ENCODE measurements at places on chromosomes 3 and 15. TPM values are rescaled to one million over a fixed set of nuclear protein-coding genes. Genes with fewer than 3 reads are reported as not detected.

Gene CNTN3
- not detected for total RNA-seq

Gene HOMER2
- total RNA-seq: 22.1 TPM

Gene KCNAB1
- not detected for total RNA-seq

Gene CLPX
- 21.2 TPM for total RNA-seq

Gene IGSF10
- total RNA-seq: not detected

Gene SLC24A5
- not detected for total RNA-seq

Gene EPB42
- total RNA-seq: not detected

Gene ANKRD34C
- total RNA-seq: not detected

Gene MAP1A
- 0.41 TPM for total RNA-seq

Gene NLGN1
- total RNA-seq: 2.0 TPM

Gene CLDN16
- total RNA-seq: 15.8 TPM

Gene NR2F2
- total RNA-seq: 16.0 TPM

Gene HTR3E
- total RNA-seq: not detected

Gene WDR72
- total RNA-seq: 6.1 TPM

Gene FBXL22
- total RNA-seq: not detected

Gene CHRM5
- total RNA-seq: not detected

Gene OR5K2
- total RNA-seq: not detected

Gene GLDN
- not detected for total RNA-seq

Gene SCN10A
- total RNA-seq: not detected

Gene CHST2
- 13.1 TPM for total RNA-seq

Gene CD200
- not detected for total RNA-seq

Gene SCN11A
- 0.03 TPM for total RNA-seq

Gene SPPL2A
- total RNA-seq: 52.9 TPM

Gene PLA2G4F
- total RNA-seq: not detected

Gene CIP2A
- total RNA-seq: 16.7 TPM

Gene SLC49A4
- 2.7 TPM for total RNA-seq

Gene TICRR
- 7.5 TPM for total RNA-seq

Gene B3GALNT1
- total RNA-seq: 11.9 TPM

Gene GNAT1
- not detected for total RNA-seq

Gene SHC4
- total RNA-seq: not detected

Gene ASB14
- not detected for total RNA-seq

Gene MUC20
- total RNA-seq: 0.17 TPM

Gene FEZF2
- not detected for total RNA-seq

Gene RTP3
- not detected for total RNA-seq

Gene RAF1
- total RNA-seq: 67.3 TPM

Gene GOLGA8T
- total RNA-seq: 0.23 TPM

Gene SCG5
- 46.8 TPM for total RNA-seq

Gene BSN
- total RNA-seq: not detected

Gene FBLN2
- not detected for total RNA-seq

Gene IL16
- not detected for total RNA-seq

Gene STRIT1
- total RNA-seq: not detected

Gene GOLGA8S
- total RNA-seq: not detected

Gene CKMT1A
- total RNA-seq: 0.78 TPM

Gene PLA2G4D
- total RNA-seq: not detected

Gene GREM1
- total RNA-seq: not detected

Gene MNS1
- total RNA-seq: 1.1 TPM

Gene ZNF620
- 1.0 TPM for total RNA-seq

Gene GHSR
- not detected for total RNA-seq

Gene LZTFL1
- 48.5 TPM for total RNA-seq

Gene FETUB
- total RNA-seq: not detected

Gene ANKUB1
- not detected for total RNA-seq

Gene MSL2
- total RNA-seq: 8.8 TPM

Gene RLBP1
- total RNA-seq: not detected

Gene SPINT1
- 29.7 TPM for total RNA-seq

Gene MYZAP
- not detected for total RNA-seq

Gene TMCO5A
- not detected for total RNA-seq

Gene ELP6
- total RNA-seq: 30.9 TPM

Gene CCR9
- total RNA-seq: not detected

Gene TMEM45A
- total RNA-seq: 24.5 TPM

Gene GASK1A
- not detected for total RNA-seq

Data from Caki2 (cell line).